Astrocyte of the spinal cord (primary cell): ENCODE measurements at places on chromosomes 5 and 9.

DNA sequence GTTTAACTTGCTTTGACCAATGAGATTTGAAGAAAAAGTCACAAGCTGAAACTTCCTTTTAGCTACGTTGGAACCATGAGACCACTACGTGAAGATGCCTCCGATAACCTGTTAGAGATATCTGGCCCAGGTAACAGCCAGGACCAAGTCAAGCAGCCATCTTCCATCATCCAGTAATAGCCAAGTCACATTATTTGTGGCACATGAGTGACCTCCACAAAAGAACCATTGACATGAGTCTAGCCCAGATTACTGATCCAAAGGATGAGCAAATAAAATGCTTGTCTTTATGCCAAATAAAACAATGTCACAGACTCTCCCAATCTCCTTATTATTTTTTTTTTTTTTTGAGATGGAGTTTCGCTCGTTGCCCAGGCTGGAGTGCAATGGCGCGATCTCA, 1.6 kb downstream of the DEPDC1B start:
- DNase-seq, result no peak

DNA sequence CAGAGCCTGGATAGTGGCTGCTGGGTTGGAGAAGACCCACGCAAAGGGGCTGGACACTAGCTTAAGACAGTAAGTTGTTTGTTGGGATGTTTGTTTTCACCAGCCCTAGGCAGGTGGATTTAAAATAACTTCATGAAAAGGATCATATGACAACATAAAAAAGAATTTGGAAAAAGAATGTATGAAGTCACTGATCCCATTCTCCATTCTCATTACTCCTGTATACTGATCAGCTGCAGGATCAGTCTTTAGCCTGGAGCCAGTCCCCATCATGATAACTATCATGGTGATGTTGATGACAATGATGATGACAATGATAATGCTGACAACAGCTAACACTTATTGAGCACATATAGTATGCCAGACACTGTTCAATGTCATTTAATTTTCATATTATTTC, 92.1 kb upstream of the IFNE start:
- DNase-seq, result no peak

GRCh38 chr9:27386571-27387091, 89.7 kb upstream of the EQTN start:
- no peak for DNase-seq

GRCh38 chr9:80369641-80370040, 797.9 kb downstream of the TLE4 start:
- no peak for DNase-seq

DNA sequence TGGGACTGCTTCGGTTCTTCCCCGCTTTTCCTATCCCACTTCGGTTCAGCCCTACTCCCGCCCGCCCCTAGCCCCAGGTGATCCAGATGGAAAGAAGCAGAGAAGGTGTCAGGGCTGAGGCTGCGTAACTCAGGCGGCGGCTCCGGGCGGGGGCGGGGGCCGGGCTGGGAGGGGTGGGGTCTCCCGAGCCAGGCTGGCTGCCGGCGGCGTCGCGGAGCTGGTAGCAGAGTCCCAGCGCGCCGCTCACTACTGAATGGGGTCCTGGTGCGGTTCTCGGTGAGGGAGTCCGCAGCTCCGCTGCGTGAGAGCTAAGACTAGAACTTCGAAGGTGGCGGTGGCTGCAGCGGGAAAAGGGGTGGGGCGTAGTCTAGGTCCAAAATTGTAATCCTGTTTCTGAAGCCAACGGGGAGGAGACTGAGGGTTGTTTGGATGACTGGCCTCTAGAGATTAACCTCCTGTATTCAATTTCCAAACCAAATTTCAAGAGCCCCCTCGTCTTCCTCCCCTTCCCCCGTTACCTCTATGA, 1.4 kb downstream of the PRR16 start:
- peak; percentile 61 for DNase-seq

DNA sequence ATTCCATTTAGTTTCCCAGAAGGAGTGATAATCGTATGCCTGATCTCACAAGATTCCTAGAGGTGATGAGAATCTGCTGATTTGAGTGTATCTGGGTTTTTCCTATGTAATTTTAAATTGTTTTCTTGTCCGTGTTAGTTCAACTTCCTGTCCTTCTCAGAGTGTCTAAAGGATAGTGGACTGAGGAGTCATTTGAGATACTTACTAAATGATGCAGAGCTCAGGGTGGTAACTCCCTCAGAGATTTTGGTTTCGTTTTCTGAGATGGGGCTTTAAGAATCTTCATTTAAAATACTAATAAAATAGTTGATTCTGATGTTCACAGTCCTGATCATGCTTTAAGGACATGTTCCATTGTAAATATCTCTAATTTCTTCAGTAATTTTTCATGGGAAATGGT, 30.3 kb downstream of the MELK start:
- DNase-seq, result peak; percentile 45

DNA sequence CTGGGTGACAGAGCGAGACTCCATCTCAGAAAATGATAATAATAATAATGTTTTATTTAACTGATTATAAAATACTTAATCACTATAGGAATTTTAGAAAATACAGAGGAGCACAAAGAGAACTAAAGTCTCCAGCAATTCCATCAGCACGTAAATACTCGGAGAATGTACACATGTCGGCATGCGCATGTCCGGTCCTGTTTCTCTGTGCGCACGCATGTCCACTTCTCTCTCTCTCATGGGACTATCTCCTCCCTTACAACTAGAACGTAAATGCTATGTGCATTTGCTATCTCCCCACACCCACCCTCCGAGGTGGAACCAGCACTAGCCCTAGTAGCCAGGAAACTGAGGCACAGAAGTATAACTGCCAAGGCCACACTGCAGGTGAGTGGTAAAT, 19.0 kb downstream of the CCNJL start:
- no peak for DNase-seq

GRCh38 chr5:372996-373709, 51.6 kb downstream of the AHRR start:
- no peak for DNase-seq

DNA sequence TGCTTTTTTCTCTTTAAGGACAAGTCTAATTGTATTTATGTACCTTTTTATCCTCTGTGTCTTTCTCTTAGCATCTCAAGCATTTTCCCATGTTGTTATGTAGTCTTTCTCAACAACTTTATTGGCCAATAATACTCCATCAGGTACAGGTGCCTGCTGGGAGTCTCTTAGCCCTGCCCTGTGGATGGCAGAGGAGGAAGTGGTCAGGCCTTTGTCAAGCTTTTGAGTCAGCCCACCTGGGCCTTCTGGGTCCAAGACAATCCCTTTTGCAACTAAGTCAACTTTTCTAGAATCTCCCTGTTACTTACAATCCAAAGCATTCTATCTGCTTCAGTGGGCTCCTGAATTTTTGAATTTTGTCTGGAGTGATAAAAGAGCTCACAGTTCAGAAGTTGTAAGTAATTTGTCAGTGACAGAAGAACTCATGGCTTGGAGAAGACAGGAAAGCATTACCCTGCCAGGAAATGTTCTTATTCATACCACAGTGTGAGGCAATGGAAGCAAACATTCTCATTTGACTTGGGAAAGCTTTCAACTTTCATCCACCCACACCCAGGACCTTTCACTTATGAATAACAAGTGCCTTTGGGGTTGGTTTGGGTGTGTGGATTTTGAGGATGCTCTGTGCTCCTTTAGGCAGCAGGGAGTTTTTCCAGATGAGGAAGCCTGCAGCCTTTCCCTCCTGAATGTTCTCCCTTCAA, 200.0 kb upstream of the S1PR3 start:
- peak; percentile 89 for DNase-seq

DNA sequence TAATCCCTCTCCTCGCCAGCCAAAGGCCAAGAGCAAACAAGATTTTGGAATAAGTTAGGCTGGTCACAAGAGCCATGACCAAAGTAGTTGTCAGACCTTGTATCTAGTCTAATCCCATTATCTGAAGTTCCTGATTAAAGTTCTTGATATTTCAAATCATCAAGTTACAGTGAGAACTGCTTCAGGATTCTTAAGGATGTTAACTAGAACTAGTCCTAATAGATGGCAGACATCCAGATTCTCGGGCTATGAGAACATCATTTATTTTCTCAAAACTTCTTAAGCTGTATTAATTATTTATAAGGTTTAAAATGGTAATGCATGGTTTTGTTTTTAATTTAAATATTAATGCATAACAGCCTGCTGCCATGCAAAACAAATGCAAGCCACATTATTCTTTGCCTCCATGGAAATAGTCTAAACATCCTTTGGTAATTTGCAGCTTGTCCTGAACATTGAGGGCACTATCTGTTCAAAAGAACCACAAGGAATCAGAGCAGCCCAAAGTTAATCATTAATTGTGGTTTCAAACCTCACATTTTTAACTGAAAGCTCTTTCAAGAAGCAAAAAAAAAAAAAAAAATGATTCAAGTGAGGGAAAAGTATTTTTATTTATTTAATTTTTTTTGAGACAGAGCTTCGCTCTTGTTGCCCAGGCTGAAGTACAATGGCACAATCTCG, 95.1 kb downstream of the TTC39B start:
- peak; percentile 62 for DNase-seq

DNA sequence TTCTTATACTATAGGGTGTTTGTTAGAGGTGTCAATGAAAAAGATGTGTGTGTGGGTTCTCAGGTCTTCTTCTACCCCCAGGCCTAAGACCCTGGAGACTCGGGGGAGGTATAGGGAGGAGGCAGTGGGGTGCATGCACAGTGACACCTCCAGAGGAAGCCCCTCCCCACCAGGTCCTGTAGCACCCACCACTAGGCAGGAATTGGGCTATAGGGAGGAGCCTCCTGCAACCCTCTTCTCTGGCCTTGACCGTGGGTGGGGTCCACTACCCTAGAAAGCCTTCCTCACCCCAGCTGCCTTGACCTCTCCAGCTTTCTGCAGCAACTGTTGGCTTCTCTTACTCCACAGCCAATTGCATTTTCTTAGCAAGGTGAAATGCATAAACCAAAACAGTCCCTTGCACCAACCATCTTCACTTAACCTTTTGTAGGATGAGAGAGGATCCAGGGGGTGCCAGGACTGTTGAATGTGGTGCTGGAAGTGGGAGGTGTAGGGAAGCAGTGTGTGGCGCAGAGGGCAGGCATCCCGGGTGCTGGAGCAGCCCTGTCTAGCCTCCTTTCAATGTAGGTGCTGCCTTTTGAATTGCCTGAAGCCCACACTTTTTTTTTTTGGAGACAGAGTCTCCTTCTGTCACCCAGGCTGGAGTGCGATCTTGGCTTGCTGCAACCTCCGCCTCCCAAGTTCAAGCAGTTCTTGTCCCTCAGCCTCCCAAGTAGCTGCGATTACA, 128.5 kb downstream of the RGS3 start:
- no peak for DNase-seq

DNA sequence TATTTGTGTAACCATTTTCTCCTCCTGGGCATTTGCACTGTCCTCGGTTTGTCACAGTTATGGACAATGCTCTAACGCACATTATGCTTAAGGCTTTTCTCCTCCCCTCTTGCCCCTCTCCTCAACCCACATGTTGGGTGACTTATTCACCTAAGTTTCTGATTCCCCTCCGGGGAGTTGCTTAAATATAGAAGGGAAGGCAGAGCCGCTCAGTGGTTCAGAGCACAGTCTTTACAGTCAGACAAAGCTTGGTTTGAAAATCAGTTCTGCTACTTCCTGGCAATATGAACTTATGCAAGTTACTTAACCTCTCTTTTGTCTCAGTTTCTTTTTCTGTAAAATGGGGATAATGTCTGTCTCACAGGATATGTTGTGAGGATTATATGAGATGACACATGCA, 41.2 kb upstream of the SPRY4 start:
- DNase-seq, result no peak

- peak; percentile 23 for DNase-seq
Observed at GRCh38 chr9:83986765-83987401, 6.3 kb downstream of the RMI1 start.

- DNase-seq, result no peak
Observed at GRCh38 chr9:136907011-136907914, 20.9 kb downstream of the TRAF2 start.

DNA sequence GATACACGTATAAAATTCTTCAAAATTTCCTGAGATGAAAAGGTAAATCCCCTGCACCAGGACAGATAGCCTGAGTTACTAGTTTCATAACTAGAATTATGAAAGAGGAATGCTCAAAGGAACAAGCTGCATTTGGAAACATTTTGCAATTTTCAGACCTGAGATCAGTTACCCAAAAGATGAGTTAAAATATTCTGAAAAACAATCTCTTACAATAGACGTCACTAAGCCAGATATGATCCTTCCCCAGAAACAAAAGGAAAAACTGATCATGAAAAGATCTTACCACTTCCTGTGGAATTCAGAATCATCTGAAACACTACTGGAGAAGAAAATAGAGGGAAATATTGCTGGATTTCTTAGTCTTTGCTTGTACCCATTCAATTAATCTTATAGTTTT, 204.7 kb downstream of the ARRDC3 start:
- DNase-seq, result no peak

- DNase-seq, result no peak
Observed at GRCh38 chr5:173916233-173916632, 28.1 kb downstream of the CPEB4 start.

DNA sequence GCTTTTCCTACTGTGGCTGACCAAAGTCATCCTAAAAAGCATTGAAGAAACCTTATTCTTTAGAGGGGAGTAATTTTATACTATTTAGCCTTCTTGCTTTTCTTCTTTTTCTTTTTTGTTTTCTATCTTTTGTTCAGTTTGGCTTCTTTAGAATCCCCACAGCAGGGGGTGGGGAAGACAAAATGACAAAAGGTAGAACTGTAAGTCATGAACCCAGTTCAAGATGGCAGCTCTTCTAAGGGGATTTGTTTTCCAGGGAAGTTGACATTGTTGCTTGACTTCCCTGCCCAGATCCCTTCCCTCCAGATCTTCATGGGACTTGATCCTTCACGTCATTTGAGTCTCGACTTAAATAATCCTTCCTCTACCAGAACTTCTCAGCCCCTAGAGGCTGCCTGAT, 692.4 kb upstream of the DMAC1 start:
- DNase-seq, result no peak

DNA sequence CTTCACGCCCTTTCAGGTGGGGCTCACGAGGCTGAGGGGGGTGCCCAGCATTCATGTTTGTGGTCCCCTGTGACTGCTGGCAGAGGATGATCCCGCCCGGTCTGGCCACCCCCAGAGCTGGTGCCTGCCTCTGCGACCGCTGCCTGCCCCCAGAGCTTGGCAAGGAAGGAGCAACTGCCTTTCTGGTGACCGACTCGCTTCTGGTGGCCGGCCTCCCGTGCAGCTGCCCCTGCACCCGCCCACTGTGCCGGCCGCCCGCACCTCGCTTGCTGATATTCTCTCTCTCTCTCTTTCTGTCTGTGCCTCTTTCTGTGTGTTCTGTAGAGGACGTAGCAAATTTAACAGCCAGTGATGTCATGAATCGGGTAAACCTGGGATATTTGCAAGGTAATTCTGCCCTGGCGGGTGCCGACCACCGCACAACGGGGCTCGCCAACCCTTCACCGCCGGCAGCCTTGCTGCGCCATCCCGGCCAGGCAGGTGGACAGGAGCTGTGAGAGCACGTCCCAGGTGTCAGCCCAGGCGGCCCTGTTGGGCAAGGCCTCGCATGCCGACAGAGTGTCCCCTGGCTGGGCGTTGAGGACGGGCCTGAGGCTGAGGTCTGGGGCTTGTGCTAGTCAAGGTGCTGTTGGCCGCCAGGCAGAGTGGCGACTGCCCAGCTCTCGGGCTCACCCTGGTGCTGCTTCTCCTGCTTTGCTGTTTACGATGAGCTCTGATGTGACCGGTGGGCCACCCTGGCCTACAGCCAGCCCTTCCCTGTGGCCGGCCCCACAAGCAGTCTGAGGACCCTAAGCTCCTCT, 86.0 kb downstream of the KCNT1 start:
- DNase-seq, result no peak
